Hematopoietic multipotent progenitor cell treated with erythropoietin and hydrocortisone succinate and interleukin-3 and kit ligand, for 6 days (in vitro differentiated cells): ENCODE measurements at places on chromosomes 11 and 22.

DNA sequence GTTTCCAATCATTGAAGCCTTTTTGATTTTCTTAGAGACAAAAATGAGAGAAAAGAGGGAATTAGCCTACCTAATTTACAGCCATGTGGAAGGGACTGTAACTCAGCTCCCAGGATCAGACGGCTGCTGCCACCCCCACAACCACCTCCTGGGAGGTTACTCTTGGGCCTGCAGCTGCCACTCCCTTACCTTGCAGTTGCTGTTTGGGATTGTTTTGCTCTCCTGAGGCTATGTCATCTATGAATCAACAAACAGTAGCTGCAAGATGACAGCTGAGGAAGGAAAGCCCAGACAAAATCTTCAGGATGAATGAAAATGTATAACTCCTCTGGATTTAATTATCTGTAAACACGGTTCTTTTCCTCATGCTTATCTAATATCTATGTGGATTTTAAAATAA is 28.0 kb upstream of the ZC3H12C start:
- no peak for DNase-seq

DNA sequence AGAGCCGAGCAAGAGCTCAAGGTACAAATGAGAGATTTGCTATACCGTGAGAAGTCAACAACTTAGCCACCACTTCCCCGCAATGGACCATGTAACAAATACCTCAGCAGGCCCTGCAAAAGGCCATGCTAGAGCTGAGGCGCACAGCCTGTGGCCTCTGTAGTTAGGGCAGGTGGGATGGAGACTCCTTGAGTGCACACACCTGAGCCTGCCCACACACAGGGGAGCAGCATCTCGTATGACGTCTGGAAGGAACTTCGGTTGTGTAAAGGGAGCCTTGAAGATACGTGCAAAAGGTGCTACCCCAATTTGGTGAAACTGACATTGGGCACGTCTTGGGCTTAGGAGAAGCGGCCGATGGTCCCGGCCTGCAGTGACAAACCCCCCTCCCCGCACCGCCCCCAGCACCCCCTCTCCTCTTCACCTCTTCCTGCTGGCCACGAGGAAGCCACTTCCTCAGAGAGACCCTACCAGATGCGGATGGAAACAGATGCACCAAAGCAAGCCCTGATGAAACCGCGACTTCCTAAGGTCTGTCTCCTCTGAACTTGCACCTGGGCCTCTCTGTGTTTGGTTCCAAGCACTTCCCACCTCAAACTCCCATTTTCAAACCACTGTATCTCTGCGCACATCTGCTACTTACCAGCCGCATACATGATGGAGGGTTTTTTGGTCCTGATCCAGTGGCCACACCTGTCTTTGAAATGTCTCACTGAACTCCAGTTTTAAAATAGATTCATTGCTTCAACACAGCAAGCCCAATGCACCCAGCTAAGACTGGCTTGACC is 10.6 kb downstream of the CDPF1 start:
- DNase-seq, result peak; percentile 86

DNA sequence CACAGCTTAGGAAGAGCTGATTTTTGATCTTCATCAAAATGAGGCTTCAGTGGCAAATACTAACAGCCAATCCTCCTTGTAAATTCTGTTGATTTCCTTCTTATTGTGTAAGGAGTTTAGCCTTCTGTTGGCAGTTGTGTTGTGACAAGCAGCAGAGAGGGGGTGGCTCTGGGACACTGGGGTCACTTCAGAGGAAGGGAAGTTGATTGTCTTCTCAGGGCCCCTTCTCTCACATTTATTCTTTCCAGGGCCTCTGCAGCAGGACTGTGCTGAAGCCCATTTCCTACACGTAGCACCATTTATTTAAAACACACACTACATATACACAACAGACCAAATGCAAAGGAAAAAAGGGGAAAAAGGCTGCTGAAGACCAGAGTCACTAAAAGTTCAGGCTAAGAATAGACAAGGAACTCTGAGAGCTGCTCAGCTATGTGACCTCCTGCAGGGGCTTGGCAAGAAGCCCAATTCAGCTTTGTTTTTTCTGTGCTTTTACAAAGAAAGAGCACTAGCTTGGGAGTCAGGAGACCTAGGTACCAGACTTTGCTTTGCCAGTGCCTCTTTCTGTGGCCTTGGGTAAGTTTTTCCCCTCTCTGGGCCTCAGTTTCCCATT is 28.3 kb upstream of the UPB1 start:
- peak; percentile 47 for DNase-seq

- DNase-seq, result no peak
These were observed 38.3 kb upstream of the GNB1L start for GRCh38 chr22:19892925-19893324.

DNA sequence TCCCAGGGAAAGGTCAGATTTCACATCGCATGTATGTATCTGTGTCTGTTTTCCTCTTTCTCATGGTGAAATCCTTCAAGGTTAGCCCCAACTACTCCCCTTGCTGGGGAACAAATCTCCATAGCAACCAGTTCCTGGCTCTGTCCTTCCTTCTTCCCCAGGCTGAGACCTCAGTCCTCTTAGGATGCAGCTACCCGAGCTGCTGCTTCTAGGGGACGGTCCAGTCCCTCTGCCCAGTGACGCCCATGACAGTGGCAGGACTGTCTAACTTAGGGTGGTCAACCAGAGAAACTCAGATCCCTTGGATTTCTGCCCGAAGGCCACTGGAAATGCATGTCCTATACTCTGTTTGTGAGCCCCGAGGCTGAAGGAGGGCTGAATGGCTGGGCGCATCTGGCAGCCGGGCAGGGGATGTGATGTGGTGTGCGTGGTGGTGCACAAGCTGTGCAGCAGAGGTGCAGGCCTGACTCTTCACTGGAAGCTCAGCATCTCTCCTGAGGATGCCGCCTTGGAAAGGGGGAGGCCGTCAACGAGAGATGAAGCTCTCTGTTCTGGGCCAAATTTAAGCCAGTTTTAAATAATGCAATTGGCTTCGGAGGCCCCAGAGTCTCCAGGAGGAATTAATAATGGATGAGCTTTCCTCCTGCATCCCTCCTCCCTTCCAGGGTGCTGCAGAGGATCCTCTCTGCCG is 118.7 kb upstream of the B3GAT1 start:
- DNase-seq, result no peak

- DNase-seq, result no peak
These were observed 12.7 kb downstream of the RBFOX2 start for GRCh38 chr22:36015811-36016529.

GRCh38 chr11:86511086-86511551 is 136.4 kb downstream of the CCDC81 start:
- DNase-seq, result no peak

DNA sequence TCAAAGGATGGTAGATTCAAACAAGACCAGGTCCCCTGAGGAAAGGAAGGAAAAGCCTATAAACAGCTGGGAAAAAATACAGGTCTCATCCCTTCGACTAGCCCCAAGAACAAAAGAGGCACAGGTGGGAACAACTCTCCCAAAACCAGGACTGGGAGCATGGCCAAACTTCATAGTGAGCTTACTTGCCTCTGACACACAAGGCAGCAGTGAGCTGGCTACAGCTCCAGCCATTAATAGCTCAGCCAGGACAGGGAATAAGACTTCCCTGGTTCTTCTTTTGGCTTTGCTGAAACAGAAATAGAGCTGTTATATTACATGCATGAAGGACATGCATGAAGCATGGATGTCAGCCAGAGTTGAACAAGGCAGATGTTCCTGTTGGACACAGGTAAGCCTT is at the start of gene OR10A2:
TSS of gene OR10A2 (plus strand) at position 97 of the 400 bp plus-strand sequence. CDS start 6,698 bp downstream, outside the sequence.
- DNase-seq, result no peak

- DNase-seq, result peak; percentile 59
These were observed 6.1 kb downstream of the MRPL11 start for GRCh38 chr11:66432597-66432996.

- peak; percentile 76 for DNase-seq
These were observed 15.8 kb upstream of the SIK2 start for GRCh38 chr11:111586388-111586831.

DNA sequence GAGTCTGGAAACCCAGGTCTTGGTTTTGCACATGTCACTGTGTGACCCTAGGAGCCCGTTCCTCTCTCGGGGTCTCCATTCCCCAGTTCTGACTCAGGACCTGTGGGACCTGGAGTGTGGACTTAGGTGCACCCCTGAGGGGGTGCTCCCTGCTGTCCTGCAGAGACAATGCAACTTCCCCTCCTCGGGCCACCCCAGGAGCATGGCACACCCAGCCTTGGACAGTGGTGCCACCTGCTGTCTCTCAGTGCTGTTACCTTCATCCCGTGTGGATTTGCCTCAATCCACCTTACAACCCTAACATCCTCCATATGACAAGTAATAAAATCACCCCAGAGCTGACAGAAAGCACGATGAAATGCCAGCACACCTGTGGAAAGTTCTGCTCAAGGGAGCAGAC is 27.5 kb upstream of the CRYBB3 start:
- peak; percentile 81 for DNase-seq

DNA sequence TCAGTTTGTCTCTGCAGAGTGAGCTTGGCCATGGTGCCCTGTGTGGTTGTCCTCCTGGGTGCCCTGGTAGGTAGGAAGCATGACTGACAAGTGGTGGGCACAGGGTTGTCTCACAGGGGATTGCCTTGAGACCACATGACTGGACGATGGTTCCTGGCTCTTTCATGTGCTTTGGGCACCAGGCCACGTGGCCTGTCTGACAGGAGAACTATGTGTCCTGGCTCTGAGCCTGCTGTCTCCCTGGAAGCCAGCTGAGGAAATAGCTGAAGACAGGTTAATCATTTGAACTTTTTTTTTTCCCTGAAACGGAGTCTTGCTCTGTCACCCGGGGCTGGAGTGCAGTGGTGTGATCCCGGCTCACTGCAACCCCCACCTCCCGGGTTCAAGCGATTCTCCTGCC is 93.2 kb downstream of the LDLRAD3 start:
- DNase-seq, result no peak

- DNase-seq, result no peak
These were observed 4.0 kb upstream of the SCN4B start for GRCh38 chr11:118156531-118157185.

GRCh38 chr22:19892257-19892879 is 37.7 kb upstream of the GNB1L start:
- no peak for DNase-seq

- DNase-seq, result peak; percentile 38
These were observed 4.0 kb downstream of the ANKRD13D start for GRCh38 chr11:67293090-67293489.

DNA sequence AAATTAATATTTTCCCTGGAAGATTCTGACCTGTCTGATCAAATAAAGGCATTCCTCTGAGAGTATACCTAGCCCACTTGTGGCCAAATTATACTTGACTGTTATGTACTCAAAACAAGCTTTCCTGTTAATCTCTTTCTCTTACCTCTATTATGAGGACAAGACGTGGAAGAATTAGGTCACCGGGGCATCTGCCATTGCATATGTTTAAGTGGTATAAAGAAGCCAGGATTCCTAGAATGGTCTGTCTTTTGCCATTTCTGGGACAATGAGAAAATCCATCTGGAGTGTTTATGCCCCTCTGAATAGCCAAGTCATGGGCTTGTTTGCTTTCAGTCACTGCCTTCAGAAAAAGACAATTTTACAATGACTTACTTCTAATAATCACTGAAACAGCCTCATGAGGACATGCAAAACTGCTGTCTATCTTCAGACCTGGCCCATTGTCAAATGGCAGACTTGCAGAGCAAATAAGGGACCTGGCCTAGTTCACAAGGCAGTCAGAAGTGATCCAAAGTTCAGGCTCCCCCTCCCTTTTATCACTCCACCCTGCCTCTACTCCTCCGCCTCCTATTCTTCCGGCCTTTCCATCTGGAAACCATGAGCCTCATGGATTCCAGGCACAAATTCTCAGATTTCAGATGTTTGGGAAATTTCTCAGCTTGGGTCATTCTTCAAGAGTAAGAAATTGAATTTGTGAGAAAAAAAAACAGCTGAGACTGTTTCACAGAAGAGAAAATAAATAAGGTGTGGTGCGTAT is 128.1 kb upstream of the LDLRAD3 start:
- no peak for DNase-seq

GRCh38 chr11:130861283-130861682 is 55.0 kb downstream of the SNX19 start:
- no peak for DNase-seq

DNA sequence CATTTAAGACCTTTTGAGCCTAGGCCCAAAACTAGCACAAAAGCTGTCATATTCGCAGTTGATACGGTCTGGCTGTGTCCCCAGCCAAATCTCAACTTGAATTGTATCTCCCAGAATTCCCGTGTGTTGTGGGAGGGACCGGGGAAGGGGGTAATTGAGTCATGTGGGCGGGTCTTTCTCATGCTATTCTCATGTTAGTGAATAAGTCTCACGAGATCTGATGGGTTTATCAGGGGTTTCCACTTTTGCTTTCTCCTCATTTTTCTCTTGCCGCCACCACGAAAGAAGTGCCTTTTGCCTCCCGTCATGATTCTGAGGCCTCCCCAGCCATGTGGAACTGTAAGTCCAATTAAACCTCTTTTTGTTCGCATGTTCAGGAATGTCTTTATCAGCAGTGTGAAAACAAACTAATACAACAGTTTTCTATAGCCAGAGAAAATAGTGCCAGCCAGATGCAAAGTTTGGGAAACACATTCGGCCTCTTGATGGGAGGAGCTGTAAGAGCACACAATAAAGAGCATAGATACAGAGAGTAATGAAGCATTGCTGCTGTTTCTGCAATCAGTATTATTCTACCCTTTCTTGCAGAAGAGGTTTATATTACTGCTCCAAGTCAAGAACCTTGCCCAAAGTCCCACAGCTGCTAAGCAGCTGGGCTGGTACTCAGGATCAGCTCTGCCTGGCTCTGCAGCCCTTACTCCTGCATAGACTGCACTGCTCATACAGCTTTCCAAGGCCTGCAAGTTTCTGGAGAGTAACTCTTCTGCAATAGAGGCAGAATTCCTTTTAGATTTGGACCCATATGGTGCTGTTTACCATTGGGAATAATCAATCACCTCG is 2.0 kb upstream of the ZNF195 start:
- no peak for DNase-seq

- DNase-seq, result peak; percentile 93
These were observed 21.0 kb downstream of the C22orf31 start for GRCh38 chr22:29040385-29041275.

DNA sequence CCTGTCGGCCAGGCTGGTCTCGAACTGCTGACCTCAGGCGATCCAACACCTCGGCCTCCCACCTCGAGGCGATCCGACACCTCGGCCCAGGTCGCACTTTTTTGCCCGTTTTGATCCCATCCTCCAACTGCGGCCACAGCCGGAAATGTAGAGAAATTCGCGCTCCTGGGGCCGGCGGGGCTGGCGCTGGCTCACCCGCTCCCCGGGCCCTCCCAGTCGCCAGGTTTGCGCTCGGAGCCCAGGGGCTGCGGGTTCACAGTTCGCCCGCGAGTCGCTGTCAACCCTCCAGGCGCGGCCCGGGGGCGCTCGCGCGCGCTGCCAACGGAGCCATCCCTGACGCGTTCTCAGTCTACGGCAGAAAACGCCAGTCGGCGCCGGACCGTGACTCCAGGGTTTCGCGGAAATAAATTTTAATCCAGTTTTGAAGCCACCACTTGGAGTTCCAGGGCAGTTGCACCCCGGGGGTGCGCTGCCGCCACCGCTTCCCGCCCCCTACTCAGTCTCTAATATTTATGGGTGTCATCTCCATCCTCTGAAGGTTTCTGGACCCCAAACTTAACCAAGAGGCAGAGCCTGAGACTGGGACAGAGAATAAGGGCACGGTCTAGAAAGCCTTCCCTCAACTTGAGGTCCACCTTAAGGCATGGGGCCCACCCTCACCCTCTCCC is 1.5 kb upstream of the KLHDC7B start:
- peak; percentile 87 for DNase-seq
